ENCODE measurements at places on chromosomes 4 and X.

DNA sequence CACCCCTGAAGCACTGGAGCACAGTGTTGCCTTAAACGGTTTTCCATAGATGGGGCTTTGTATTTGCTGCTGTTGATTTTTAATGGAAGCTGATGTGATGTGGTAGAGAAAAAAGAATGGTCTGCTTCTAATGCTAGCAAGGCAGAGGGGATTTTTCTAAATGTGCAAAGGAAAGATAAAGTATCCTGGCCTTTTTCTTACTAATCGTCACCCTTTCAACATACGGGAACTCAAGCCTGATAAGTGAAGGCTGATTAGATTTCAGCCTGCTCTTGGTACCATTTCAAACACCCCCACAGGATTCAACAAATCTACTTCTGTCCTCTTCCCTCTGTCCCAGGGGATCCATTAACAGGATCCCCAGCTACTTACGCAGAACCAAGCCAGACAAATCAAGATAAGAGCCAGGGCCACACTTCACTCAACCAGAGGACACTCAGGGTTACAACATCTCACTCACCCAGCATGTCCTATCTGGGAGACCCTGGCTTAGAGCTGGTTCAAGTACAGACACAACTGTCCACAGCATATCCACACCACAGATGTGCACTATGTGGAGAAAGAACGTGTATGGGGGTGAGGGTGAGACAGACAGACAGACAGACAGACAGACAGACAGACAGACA is 180.0 kb downstream of the SH3KBP1 start:
- no peak for DNase-seq

- DNase-seq: no peak
These were observed 4.0 kb downstream of the PRPS1 start for GRCh38 chrX:107632346-107632745.

- DNase-seq: no peak
These were observed 428.6 kb upstream of the AMOT start for GRCh38 chrX:113269203-113269602.

- DNase-seq: no peak
These were observed 45.9 kb downstream of the ADGRL3 start for GRCh38 chr4:61246034-61246433.

DNA sequence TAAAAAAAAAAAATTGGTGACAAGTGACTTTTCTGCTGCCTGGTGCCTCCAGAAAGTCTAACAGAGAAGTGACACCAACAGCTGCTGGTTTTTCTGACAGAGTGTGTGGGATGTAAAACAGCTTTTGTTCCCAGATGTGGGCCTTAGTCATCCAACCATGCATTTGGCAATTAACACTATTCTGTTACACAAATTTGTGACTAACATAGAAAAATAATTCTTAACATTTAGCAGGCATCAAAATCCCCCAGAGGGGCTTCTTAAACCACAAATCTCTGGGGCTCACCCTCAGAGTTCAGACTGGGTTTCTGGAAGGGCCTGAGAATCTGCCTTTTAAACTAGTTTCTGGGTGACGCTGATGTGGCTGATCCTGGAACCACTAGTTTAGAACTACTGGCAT is 100.5 kb upstream of the PCDH7 start:
- DNase-seq: no peak

DNA sequence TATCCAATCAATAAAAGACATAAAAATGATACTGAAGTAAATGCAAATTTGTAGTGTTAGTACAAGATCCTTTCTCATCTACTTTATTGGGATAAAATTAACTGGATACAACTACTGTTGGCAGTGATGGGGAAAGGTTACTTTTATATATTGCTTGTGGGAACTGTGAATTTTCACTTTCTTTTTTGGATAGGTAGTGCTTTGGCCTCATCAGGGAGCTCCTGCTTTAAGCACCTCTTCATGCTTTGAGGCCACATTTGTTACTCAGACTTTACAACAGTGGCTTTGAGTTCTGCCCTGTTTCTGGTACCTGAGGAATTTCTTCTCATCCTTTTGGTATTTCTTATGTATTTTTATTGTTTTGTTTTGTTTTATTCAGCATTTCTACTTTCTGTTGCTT is 316.8 kb upstream of the ZCCHC13 start:
- DNase-seq: no peak

- DNase-seq: no peak
These were observed 13.6 kb downstream of the C4orf36 start for GRCh38 chr4:86878640-86879039.
